ENCODE measurements at places on chromosomes 3 and 15. TPM values are rescaled to one million over a fixed set of nuclear protein-coding genes. Genes with fewer than 3 reads are reported as not detected.

GRCh38 chr15:91783451-91783850, 70.1 kb upstream of the SLCO3A1 start:
- no peak for DNase-seq

SLC28A1 gene
- total RNA-seq = not detected

GRCh38 chr15:51982013-51982769, 10.6 kb upstream of the LEO1 start:
- no peak for DNase-seq

- DNase-seq = no peak
Observed at GRCh38 chr3:80338366-80338765, 570.6 kb upstream of the ROBO1 start.

DNA sequence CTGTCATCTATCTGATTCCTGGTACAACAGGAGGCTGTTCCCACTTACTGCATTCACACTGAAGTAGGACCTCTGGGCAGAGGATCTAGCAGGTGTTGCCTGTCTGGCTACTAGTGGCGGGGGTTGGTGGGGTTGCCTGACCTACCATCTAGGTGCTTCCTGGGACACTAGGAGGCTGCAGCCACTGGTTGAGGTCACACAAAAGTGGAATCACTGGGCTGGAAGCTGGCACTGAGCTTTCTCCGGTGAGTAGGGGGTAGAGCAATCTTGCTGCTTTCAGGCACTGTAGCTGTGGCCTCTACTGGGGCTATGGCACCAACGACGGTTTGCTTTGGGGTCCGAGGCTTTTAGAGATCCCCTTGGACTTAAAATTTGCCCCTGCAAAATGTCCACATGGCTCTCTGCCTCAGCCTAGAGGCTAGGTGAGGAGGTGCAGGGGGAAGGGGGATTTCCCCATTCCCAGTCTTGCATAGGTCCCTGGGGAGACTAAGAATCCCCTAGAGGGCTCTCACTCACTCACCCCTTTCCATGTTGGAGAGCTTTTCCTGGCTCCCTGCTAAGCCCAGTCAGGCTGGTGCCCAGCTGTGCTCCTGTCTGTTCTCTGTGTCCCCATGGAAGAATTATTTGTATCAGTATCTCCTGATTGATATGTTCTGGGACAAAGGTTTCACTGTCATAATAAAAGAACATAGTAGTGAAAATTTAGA, 397.7 kb upstream of the EPHA6 start:
- DNase-seq = no peak

DNA sequence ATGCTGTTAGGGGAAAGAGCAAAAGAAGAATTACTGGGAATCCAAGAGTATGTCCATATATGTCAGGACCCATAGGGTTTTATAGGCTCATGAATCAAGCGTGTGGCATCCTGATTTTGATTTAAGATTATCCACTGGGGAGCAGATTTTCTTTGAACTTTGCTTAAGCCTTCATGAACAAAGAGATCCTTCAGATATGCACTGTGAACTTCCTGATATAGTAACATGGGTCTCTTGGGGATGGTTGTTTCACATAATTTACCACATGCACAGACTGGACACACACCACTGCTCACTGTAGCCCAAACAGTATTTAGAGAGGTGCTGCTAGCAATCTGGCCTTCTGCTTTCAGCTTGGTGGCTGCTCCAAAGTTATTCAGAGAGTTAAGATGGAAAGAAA, 200.9 kb upstream of the ZPLD1 start:
- no peak for DNase-seq

DNA sequence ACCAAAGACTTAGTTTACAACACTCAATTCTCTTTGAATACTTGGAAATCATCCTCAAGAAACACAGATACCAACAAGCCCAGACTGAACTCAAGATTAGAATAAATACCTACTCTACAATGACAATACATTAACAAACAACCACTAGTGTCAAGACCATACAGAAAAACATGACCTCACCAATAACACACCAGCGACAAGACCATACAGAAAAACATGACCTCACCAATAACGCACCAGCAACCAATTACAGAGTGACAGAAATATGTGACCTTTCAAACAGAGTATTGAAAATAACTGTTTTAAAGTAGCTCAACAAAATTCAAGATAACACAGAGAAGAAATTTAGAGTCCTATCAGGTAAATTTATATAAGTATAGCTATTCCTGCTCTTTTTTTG, 876.0 kb downstream of the EPHA3 start:
- no peak for DNase-seq

MKRN2OS gene
- 0.47 TPM for total RNA-seq

MAP6D1 gene
- 2.1 TPM for total RNA-seq

DNA sequence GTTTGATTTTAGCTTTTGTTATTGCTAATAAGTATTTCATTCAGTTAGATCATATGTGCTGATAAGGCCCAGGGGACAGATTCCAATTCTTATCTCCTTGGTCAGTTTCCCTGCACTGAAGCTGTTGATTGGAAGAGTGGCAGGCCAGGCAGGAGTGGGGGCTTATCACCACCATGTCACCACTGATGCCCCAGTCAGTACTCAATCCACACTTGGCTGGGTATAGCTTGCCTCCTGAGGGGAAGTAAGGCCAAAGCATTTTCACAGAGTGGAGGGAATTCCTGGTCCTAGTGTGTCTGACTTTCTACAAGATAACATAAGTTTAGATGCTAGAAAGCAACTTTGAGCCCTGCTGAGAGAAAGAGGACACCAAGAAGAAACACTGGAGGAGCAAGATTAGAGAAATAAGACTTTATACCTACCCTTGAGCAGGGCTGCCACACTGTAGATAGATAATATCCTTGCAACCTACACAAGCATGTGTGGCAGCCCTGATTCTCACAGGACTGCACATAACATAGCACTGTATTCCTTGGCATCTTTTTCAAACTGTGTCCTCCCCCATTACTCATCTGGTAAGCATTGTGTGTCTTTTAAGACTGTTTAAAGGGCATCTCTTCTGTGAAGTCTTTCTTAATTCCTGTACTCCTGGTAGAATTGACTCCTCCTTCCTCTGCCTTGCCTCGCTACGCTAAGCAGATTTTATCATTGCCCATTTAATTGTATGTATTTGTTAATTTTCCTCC, 24.3 kb downstream of the OXNAD1 start:
- DNase-seq = no peak

DNA sequence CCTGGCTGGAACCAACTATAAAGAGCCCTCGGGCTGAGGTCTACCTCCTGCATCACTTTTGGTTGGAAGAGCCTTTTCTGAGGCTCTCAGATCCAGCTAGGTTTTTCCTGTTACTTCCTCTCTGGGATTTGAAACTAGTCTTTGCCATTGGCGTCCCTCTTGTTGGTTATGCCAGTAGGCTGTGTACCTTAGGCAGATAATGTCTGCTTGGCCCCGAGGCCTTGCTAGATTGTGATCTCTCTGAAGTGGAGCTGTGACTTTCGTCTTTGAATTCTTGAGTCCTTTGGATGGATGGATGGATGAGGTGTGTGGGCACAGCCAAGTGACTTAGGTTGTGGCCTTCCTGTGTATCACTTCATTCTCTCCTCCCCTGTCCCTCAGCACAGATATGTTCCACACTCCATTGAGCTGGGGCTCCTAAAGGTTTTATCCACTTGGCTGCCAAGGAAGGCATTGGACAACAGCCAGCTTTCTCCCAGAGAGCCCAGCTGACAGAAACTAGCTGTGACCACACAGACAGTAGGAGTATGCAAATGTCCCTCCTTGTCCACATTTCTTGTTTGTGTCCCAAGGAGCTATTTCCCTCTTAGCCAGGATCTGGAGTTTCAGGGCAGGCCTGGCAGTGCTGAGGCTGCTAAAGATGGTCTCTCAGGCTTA, 7.9 kb upstream of the DNAJC17 start:
- no peak for DNase-seq

- no peak for DNase-seq
Observed at GRCh38 chr3:175378348-175378747, 519.2 kb downstream of the NAALADL2 start.

GRCh38 chr3:119795849-119796248, 13.9 kb downstream of the NR1I2 start:
- no peak for DNase-seq

DNA sequence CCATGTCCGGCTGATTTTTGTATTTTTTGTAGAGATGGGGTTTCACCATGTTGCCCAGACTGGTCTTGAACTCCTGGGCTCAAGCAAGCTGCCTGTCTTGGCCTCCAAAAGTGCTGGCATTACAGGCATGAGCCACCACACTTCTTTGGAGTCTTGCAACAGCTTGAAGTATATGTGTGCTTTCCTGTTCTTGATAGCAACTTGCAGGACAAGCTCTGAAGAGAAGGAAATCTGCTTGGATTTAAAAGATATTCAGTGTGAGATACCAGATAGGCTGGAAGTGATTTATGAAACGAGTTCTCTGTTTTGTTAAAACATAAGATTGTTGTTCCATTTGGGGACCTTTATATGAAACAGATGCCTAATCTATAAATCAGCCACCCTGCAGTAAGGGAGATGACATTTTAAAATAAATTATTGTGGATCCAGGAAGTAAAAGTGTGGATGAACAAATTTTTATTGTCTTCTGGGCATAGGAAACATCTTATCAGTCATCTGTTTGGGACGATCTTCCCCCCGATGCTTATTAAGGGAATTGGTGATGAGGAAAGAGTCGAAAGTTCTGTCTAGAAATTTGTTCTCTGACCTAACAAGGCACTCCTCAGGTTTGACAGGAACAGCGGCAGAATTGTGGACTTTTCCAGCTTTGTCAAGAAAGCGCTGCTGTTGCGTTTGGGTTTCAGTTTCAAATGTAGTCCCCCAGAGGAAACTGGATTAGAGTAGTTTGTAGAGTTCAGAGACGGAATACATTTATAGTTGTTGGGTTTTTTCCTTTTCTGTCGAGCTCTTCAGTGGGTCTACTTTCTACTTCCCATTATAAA, 53.7 kb upstream of the MAGI1 start:
- no peak for DNase-seq

DNA sequence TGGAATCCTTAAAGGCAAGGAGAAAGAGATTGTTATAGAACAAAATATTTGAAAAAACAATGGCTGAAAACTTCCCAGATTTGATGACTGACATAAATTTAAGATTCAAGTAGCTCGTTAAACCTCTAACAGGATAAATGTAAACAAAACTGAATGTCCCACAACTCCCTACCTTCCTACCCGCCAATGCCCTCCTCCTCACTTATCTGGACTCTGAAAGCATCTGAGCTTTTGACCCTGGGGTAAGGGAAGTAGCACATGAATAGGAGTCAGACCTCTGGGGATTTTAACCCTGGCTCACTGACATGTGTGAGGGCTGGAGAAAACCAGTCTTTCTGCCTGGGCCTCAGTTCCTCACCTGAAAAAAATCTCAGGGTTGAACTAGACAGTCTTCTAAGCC, 26.9 kb downstream of the CYP19A1 start:
- no peak for DNase-seq

DNA sequence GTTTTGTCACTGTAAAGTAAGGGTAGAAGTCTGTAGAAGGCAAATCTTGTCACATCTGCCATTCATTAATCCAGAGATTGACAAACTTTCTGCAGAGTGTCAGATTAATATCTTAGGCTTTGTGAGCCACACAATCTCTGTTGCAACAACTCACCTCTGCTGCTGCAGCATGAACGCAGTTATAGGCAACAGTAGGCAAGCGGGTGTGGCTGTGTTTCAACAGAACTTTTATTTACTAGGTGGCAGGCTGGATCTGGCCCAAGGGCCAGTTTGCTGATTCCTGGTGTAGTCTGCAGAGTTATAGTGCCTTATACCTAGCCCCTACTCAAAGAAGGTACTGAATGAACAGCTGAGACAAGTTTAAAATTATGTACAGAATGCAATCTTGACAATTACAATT, 396.7 kb downstream of the FOXP1 start:
- no peak for DNase-seq

- DNase-seq = peak; percentile 69
Observed at GRCh38 chr3:48521635-48522034, 17.7 kb upstream of the SHISA5 start.

DNA sequence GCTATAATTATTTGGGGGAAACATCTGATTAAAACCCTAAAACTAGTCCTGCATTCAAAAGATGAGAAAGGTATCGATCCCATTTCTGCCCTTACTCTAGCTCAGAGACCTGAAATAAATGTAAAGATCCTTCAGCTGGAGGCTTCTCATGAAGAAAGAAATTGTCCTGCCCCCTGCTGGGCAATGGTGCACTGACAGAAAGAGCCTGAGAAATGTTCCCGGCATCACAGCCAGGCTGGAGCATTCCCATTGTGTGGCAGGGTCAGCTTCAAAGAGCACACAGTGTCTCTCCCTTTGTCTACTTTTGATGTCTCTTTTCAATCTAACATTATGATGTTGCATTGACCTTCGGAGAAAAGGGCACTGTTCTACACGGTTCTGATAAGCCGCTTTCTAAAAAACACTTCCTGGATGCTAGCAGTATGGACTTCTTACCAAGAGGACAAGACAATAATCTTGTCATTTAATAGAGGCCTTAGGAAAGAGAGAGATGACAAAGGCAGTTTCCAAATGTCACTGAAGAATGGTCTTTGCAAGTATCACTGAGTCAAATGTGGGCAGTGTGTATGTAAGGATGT, 287.5 kb downstream of the MAGI1 start:
- no peak for DNase-seq

WDR72 gene
- 0.81 TPM for total RNA-seq

- DNase-seq = no peak
Observed at GRCh38 chr3:182220471-182220870, 508.7 kb downstream of the SOX2 start.

GRCh38 chr3:156952011-156952410, 125.9 kb downstream of the LEKR1 start:
- DNase-seq = no peak

DNA sequence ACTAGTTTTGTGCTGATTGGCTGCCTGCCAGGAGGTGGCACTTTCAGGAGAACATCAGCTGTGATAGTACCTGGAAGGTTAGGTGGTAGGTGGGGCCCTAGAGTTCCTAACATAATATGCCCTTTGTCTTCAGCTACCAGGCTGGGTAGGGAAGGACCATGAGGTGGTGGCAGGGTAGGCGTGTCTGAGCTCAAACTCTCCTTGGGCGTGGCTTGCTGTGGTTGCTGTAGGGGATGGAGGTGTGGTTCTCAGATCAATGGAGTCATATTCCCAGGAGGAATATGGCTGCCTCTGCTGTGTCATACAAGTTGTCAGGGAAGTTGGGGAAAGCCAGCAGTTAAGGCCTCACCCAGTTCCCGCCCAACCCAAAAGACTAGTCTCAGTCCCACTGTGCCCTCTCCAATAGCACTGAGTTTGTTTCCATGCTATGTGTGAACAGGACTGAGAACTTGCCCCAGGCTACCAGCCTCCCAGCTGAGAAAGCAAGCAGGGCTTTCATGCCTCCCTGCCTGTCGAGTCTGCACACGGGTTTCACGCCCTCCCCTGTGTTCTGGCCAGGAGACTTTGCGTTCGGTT, 107.7 kb downstream of the CHCHD4 start:
- DNase-seq = no peak

- DNase-seq = no peak
Observed at GRCh38 chr15:57213862-57214261, 162.4 kb upstream of the CGNL1 start.

SPINK8 gene
- not detected for total RNA-seq

GRCh38 chr3:126083511-126083912, 412 bp downstream of the SLC41A3 start:
- peak; percentile 88 for DNase-seq

Data from upper lobe of left lung (tissue), 6 donors.